ENCODE measurements at places on chromosomes 11 and 22. TPM values are rescaled to one million over a fixed set of nuclear protein-coding genes. Genes with fewer than 3 reads are reported as not detected.

The APOBEC3G gene
- polyA plus RNA-seq = 5.2 TPM

The OR2AG1 gene
- polyA plus RNA-seq = 0.10 TPM

The HSPB2 gene
- polyA plus RNA-seq = 2.1 TPM

The C11orf97 gene
- polyA plus RNA-seq = 0.20 TPM

The MMP11 gene
- 13.3 TPM for polyA plus RNA-seq

The KCNQ1OT1 gene
- polyA plus RNA-seq = 2.8 TPM

DNA sequence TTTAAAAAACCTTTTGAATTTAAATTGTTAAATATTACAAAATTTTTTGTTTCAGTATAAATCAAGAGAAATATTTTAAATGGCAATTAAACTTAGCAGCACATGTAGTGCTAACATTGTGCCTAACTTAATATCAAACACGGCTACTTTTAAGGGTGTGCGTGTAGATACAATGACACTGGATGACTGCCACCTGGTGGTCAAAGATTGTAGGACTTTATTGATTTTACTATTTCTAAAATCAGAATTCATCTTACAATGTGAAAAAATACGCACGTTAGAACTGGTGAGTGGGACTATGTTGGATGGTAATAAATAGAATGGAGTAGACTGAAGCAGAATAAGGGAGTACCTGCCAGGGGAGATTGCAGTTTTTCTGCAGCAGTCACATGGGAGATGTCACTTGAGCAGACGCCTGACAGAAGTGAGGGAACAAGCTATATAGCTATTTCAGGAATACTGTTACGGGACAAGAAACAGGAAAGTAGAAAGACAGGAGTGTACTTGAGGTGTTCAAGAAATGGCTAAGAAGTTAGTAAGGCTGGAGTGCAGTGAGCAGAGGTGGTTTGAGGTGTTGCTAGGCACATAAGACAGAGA is 52.9 kb downstream of the UVRAG start:
- peak; percentile 37 for DNase-seq

DNA sequence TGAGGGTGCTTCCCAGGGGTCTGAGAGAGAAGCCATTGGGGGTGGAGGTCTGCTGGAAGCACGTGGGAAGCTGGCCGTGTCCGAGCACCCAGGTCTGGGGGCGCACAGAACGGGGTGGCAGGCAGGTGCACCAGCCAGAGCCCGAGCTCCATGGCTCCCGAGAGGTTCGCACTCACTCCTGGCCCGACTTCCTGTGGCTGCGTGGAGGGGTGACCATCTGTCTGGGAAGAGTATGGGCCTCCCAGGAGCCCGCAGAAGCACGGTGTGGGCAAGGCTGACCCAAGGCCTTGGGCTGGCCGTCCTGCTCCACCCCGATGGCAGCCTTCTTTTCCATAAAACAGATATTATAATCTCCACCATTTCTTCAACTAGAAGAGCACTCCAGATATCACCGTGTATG is 256.0 kb upstream of the B3GAT1 start:
- DNase-seq = no peak

DNA sequence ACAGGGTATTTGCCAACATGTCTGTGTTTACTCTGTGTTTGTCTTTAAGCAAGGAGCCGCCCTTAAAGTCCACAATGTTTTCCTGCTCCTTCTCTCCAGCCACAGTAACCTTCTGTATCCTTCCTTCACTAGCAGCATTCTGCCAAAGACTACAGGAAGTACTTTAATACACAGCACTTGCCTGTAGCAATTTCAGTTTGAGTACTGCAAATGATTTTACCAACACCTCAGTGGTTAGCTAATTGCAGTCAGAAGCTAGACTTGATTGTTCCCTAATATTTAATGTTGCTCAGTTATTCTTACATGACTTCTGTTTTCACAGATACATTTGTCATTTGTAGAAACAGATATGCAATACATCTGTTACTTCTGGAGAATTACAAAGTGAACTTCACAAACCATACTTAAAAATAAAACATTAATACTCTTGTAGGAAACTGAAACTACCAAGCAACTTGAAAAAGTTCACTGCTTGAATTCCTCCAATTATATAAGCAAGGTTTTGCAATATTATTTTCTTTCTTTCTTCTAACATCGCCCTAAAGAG is 69.1 kb downstream of the FCHSD2 start:
- DNase-seq = no peak

- no peak for DNase-seq
Measured at GRCh38 chr22:27541836-27542235, 259.7 kb downstream of the MN1 start.

DNA sequence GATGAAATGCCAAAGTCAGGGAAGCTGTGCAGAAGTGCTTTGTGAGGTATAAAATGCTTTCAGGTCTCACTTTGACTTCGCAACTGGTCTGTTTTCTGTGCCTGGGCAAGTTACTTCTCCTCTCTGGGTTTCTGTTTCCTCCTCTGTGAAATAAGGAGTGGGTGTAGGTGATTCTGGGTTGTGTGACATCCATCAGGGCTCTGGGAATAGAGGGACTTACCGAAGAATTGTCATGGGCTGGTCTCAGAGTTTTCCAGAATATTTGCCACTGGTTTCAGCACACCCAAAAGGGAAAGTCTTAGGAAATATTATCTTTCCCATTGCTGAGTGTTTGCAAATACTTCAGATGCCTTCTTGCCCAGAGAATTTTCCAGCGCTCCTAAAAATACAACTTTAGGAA is 118.4 kb downstream of the KIAA1671 start:
- DNase-seq = no peak

GRCh38 chr11:118338637-118339061 is 3.9 kb downstream of the CD3D start:
- no peak for DNase-seq

GRCh38 chr11:94597896-94598295 is 30.7 kb downstream of the PIWIL4 start:
- DNase-seq = no peak

DNA sequence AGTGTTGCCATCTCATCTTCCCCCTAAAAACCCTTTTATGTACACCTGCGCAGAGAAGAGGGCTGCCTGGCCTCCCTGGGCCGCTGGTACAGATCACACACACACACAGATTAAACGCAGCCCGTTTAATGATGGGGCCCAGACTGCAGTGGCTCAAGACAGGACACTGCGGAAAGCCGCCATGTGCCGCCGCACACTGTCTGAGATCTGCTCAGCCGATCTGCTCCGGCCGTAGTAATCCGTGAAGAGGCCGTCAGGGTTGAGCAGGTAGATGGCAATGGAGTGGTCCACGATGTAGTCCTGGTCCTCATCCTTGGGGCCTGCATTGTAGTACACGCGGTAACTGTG is 2.0 kb downstream of the SCO2 start:
- no peak for DNase-seq

- DNase-seq = peak; percentile 59
Measured at GRCh38 chr11:103682318-103683184, 353.9 kb upstream of the DDI1 start.

DNA sequence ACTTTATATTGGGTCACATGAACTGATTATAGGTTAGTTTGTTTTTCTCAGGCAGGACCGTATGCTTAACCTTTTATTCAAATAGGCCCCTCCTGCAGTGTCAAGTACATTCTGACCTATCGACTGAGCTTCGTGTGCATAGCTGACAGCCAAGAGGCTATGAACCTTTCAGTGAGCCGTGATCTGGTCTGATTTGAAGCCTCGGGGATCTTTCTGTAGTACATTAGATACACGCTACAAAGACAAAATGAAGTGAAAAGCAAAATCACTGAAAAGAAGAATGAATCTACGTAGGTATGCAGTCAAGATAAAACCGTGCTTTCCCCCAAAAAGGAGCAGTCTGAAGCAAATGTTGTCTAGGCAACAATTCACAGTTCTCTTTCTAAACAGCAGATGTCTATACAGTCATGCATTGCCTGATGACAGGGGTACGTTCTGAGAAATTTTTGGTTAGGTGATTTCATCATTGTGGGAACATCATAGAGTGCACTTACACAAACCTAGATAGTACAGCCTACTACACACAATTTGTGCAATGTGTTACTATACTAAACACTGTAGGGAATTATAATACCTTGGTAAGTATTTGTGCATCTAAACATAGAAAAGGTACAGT is 18.1 kb downstream of the JHY start:
- no peak for DNase-seq

DNA sequence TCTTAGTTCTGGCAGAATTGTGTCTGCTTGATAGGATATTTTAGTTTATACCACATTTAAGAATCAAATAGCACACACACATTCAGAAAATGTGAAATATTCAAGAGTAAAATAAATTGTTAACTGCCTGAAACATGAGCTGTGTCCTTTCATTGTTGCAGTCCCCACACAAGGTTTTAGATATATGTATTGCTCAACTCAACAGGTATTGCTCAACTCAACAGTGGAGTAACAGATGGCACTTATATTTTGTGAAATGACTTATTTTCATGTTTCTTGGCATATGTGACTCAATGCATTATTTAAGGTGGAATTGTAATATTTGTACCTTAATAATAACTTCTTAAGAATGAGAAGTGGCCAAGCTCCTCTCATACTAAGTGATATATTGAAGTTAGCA is 760.3 kb downstream of the CNTN5 start:
- no peak for DNase-seq

DNA sequence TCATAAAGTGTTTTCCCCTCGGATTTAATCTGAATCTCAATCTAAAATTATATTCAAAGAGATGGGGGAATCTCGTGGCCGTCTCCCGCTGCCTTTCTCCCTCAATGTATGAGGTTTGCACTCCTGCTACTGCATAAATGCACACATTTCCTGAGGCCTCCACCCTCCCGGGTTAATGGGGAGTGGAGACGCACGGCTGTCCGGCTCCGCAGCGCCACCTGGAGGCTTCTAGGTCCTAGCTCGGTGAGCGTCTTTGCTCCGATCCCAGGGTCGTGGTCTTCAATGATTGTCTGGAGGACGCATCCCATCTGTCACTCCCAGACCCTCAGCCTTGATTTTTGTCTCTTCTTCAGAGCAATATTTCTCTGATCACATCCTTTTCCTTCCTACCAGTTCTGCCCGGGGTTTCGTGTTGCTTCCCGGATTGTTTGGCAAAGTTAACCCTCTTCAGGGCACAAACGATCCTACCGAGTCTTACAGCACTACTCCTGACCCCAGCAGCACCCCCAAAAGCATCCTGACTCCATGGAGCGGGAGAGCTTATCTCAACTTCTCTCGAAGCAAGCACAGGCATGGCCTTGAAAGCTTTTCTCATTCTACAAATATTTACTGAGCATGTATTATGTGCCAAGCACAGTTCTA is at the start of gene LMO1:
Gene LMO1, minus strand, starts transcription at position 110 of the 642 bp plus-strand sequence. CDS start 516 bp downstream, outside the sequence.
- peak; percentile 82 for DNase-seq

DNA sequence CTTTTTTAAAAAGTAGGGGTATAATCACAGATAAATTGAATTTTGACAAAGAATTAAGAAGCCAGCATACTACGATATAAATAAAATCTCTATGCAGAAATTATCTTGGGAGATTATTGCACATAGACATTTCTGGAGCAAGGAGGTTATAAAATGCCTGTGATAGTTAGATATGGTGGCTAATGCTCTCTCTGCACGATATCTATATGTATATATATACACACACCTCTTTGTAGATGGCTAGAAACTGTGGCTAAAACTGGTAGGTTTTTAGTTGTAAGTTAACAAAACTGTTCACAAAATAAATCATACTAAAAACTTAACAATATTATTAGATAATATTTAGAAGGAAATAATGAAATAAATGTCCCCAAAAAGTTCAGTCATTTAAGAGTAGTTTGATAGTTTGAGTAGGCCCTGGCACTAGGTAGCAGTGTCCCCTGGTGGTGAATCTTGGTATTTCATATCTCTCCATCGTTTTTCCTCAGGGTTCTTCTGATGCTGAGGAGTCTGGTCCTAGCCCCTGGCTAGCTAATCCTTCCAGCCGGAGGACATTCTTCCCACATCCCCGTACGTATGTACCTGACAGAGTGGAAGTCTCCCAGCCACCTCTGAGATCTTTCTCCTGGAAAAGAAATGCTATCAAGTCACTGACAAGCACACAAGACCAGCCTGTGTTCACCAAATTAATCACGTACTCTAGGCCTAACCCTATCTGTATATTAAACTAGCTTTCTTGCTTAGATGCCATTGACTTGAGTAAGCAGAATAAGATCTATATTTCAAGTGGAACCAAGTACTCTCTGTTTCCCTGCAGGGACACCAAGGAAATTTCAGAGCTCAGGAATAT is 32.2 kb downstream of the ART5 start:
- DNase-seq = peak; percentile 50

GRCh38 chr11:103396237-103396636 is 287.0 kb downstream of the DYNC2H1 start:
- no peak for DNase-seq

- DNase-seq = no peak
Measured at GRCh38 chr11:125968354-125968753, 22.5 kb downstream of the VSIG10L2 start.

GRCh38 chr11:63001456-63001855 is 14.2 kb downstream of the SLC22A8 start:
- no peak for DNase-seq

- DNase-seq = no peak
Measured at GRCh38 chr11:77126156-77126775, 1.8 kb upstream of the MYO7A start.

GRCh38 chr11:110984147-110984546 is 261.4 kb upstream of the POU2AF2 start:
- DNase-seq = no peak

DNA sequence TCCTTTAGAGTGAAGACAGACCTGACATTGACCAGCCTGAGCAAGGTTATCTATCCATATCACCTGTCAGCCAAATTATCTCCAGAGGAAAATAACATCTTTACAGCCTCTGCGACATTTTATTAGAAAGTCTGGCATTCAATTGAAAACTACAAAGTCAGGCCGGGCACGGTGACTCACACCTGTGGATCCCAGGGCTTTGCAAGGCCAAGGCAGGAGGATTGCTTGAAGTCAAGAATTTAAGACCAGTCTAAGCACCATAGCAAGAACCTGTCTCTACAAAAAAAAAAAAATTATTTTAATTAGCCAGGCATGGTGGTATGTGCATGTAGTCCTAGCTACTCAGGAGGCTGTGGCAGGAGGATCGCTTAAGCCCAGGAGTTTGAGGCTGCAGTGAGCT is 141.6 kb downstream of the RCN1 start:
- DNase-seq = no peak

DNA sequence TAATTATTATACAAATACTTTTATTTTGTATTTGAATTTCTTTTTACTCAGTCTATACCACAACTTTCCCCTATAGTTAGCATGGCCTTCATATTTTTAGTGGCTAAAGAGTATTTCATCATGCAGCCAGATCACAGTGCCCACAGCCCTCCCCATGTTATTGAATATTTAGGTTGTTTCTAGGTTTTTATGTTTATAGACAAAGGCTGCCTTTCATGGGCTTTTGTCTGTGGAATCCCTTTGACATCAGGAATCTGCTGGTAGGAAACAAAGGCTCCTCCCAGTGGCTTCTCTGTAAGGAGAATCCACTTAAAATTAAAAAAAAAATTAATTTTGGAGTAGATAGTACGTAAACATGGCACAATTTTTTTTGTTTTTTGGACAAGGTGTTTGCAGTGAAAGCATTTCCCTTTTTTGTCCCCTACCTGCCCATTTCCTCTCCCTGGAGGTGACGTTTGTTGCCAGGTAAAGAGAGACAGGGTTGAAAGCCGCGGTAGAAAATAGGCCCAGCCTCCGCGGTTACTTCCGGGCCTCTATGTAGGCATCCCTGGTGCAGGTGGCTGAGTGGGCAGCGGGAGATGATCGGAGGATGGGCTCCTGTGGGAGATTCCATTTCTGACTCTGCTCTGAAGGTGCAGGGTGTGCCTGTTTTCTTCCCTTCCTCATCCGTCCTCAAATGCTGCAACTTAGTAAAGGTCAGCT is 82.2 kb upstream of the OR4B1 start:
- no peak for DNase-seq
